Effector CD4-positive, alpha-beta T cell (primary cell): ENCODE measurements at places on chromosomes 5 and 9.

- DNase-seq, result peak; percentile 47
These were observed 226.5 kb upstream of the MAP3K1 start for GRCh38 chr5:56588636-56589480.

DNA sequence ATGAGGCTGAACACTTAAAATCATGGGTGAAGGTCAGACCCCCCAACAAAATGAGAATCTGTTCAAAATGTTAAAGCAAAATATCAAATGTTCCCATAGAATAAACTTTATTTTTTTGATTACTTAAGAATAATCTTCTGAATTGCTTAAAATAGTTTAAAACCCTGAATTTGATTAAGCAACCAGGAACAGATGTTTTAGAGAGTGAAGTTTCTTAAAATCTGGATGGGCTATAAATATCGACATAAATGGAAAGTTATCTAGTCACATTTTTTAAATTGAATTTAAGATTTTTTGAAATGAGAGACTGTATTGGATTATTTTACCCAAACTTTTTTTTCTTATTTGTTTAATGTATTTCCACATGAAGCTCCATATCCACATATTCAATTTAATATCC, 98.5 kb downstream of the ADAMTS12 start:
- DNase-seq, result no peak

DNA sequence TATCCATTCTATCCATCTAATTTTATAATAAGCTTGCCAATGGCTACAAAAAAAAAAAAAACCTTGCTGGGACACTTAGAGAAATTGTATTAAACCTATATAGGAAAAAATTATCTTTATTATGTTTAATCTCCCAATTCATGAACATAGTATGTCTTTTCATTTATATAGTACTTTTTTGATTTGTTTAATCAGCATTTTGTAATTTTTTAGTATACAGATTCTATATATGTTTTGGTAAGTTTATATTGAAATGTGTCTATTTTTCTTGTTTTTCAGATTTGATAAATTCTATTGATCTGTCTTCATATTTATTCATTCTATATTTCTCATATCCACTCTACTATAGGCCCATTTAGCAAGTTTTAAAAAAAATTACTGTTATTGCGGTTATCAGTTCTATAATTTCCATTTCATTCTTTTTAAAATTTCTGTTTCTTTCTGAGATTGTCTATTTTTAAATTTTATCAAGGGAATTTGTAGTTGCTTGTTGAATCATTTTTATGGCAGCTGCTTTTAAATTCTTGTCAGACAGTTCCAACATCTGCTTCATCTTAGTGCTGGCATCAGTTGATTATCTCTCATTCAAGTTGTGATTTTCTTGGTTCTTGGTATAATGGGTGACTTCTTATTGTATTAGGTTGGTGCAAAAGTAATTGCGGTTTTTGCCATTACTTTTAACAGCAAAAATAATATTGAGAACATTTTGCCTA, 170.1 kb upstream of the S1PR3 start:
- no peak for DNase-seq

DNA sequence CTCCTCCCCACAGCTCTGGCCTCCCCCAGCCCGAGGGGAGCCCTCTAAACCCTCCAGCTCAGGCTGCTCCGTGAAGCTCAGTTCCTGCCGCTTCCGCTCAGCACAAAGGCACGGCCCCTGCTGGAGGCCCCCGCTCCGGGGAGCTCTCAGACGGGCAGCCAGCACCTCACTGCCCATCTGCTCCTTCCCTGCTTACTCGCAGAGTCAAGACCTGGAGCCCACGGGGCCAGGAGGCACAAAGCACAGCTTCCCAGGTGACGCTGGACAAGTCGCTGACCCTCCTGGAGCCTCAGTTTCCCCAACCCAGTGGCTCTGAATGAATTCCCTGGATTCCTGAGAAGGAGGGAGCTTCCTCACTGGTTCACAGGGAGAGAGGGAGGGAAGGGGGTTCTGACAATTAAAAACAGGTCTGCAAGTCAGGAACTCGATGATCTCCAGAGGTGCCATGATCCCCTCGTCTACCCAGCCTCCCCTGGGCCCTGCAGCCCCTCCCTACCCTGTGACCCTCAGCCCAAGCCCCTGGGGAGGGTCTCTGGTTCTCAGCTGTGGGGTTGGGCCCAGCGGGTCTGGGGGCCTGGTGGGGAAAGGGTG, 36.2 kb downstream of the VAV2 start:
- no peak for DNase-seq

- DNase-seq, result no peak
These were observed 23.0 kb upstream of the ZNF782 start for GRCh38 chr9:96877269-96877668.

DNA sequence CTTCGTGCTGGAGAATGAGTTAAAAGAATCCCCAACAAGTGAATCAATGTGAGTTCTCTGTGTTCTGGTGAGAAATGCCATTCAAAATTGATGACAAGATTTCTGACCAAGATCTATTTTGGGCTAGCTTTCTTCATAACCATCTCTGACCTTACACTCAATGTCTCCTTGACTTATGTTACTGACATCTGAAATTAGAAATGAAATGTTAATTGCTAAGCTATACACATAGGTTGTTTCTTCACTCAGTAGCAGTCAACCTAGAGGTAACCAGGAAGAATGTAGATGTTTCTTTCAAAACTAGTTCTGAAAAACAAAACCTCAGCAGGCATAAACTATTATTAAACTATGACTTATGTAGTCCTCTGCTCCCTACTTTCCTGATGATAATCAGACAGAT, 2220.7 kb upstream of the C9orf72 start:
- no peak for DNase-seq

DNA sequence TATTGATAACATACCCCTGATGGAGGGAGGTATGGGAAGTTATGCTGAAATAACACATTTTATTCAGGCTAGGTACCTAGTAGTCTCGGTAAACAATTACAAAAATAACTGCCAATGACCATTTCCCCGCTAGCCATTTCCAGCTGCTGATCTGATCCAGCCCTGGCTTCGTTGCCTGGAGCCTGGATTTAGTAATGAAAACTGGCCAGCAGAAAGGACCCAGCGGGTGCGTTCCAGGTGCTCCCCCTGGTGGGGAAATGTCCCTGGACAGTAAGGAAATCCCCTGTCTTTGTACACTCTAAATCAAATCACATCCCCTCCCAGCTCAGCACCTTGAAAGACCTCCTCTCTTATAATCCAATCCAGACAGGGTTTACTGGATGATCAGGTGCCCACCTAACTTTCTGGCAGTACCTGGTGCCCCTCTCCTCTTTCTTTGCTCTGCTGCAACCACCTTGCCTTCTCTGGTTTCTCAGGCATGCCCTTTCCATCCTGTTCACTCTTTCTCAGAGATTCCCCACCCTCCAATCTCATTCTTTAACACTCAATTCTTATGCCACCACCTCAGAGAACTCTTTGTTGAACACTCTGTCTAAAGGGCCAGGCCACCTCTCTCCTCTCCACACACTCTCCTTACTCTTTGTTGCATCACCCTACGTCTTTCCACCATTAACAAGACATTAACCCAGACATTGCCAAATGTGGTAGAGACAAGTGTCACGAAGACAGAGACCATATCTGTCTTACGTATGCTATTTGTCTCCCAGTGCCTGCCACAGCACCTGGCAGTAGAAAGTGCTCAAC, 50.1 kb upstream of the SMAD5 start:
- DNase-seq, result peak; percentile 49

GRCh38 chr9:6783753-6784152, 26.0 kb downstream of the KDM4C start:
- no peak for DNase-seq
